ENCODE measurements at places on chromosomes 4 and X. TPM values are rescaled to one million over a fixed set of nuclear protein-coding genes. Genes with fewer than 3 reads are reported as not detected.

DNA sequence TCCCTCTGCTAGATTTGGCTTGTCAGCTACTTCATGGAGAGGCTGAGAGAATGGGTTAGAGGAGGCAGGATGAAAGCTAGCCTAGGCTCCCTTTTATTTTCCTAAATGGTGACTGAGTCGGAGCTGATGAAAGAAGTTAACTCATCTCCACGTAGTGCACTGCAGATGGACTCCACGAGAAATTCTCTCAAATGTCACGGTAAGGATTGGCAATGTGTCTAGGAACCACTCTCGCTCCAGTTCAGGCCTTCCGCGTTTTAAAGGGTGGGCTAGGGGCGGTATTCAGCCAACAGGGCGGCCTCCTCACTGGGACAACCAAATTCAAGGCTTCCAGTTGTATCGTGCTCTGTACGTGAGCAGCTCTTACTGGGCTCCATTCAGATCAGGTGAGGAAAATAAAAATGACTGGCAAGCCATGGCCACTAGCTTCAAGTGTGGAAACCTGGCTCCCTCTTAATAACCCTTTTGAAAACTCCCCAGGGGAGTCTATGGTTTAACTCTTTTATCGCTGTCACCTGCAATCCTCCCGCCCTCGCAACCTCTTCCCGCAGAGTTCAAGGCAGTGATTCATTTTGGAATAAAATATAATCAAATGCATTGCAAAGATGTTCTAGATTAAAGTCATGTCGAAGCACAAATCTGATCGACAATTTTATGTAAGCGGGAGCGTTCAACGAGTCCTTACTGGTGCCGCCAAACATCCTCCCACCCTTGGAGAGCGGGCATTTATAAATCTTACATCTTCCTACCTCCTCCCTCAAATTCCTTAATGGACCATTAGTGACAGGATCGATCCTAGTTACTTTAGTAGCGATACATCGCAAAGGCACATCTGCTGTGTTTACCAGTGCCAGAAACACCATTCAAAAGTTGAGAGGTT, 1.2 kb downstream of the SPOCK3 start:
- DNase-seq, result peak; percentile 30

DNA sequence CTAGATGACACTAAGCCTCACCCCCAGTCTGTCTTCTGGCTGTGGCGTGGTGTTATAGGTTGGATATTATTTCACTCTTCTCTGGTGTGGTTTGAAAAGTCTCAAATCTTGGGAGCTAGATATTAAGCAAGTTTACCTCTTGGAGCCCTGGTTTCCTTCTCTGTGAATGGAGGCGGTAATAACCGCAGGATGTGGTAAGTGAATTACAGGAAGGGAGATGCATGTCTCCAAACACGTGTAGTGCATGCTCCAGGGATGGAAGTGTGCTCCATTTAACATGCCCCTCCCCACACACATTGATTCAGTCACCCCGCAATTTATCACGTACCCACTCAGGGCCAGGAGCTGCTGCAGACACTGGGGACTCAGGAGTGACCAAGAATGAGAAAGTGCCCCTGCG, 4.9 kb downstream of the ZNF275 start:
- no peak for DNase-seq

GRCh38 chr4:184980261-184980660, 38.0 kb upstream of the HELT start:
- DNase-seq, result no peak

- DNase-seq, result no peak
These were observed 1016.7 kb upstream of the LCORL start for GRCh38 chr4:19038231-19038630.

Gene ZNF157
- total RNA-seq, result 1.4 TPM

Gene TMEM31
- total RNA-seq, result not detected

Measured in neural progenitor cell (in vitro differentiated cells).